ENCODE measurements at places on chromosomes 5 and 9. TPM values are rescaled to one million over a fixed set of nuclear protein-coding genes. Genes with fewer than 3 reads are reported as not detected.
A peak's percentile ranks its signal among the peaks of the same experiment; 100 is the strongest.

- no peak for DNase-seq
Observed at GRCh38 chr5:91263898-91264297, 119.2 kb downstream of the ARRDC3 start.

DNA sequence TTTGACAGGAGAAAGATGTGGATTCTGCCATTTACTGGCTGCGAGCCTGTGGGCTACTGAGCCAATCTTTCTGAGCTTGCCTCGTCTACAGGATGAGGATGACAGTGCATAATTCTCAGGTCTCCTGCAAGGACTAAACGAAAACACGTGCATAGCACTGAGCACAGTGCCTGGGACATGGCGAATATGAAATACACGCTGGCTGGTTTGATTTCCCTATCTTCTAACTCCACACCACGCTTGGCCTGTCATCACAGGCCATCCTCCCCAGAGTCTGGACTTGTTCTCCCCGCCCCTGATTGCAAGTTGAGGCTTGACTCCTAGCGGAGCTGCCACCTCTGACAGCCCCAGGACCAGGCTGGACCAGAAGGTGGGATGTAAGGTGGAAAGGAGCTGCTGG lies 37.9 kb downstream of the ARPC5L start:
- no peak for DNase-seq

GRCh38 chr5:93929131-93929530 lies 187.7 kb upstream of the POU5F2 start:
- DNase-seq: no peak

DNA sequence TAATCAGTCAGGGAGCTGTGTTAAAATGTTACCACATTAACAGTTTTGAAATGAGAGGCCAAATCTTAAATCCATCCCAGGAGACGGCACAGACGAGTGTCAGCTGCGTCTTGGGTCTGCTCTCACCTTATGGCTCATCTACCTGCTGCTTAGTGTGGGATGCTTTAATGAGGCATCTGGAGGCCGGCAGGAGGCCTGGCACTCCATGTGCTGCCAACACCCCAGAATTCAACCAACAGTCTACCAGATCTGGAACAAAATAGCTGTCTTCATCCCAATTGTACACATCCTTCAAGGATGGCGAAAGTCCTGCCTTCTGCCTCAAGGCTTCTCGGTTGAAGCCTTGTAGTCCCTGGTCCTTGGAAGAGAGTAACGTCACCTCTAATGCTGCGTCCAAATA lies 12.0 kb downstream of the PRKACG start:
- no peak for DNase-seq

GRCh38 chr5:109803854-109804253 lies 114.1 kb downstream of the MAN2A1 start:
- DNase-seq: no peak

- no peak for DNase-seq
Observed at GRCh38 chr9:135209852-135210251, 122.4 kb downstream of the OLFM1 start.

GRCh38 chr5:105953616-105954015 lies 1717.1 kb downstream of the EFNA5 start:
- no peak for DNase-seq

DNA sequence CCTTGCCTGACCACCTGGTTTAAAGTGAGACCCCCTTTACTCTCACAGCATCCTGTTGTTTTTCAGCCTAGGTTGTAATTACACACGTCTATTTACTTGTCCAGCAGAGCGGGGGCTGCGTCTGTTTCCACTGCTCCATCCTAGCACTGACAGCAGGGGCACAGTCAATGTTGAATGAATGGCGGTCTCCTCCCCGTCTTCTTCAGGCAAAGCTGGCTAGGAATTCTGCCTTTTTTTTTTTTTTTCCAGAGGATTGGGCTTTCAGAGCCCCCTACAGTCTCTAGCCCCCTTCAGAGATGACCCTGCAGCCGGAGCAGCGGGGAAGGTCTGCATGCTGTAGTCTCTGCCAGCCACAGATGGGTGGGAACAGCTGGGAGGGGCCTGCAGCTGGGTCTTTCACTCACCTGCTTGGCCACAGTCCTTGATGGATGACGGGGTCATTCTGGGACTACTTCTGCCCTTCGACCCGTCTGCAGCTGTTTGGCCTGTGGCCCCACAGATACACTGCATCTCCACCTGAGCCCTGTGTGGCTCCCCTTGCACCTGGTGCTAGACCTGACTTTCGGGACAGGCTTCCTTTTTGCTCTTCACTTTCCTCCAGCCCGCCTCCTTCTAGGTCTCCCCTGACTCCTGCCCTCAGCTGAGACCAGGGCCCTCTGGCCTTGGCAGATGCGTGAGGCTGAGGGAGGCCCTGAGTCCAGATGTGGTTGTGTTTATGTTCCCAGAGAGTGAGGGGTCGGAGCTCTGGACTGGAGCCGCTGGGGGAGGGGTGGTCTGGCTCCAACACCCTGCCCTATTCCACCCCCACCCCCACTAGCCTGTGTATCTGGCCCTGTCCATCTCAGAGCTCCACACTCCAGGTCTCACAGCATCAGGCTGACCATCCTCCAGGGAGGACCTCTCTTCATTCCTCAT lies 8.0 kb downstream of the PITX1 start:
- no peak for DNase-seq

- no peak for DNase-seq
Observed at GRCh38 chr5:59104400-59105127, 521.7 kb downstream of the RAB3C start.

- no peak for DNase-seq
Observed at GRCh38 chr9:36844961-36845360, 189.1 kb downstream of the PAX5 start.

DNA sequence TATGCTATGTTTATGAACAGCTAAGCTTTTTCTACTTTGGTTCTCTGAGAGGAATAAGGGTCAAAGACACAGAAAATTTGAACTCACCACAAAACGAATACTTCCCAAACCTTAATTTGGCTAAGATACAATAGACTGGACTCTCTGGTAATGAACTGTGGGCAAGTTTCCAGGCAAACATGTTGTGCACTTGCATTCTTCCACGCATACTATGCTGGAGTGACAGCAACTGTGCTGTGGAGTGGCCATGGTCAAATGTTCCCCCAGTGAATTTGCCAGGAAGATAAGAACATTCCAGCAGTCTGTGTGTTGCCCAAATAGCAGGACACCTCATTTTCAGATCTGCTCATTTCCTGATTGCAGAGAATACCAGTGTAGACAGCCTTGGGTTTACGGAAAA lies 275.3 kb upstream of the IL12B start:
- DNase-seq: no peak

- DNase-seq: peak; percentile 88
Observed at GRCh38 chr9:96116275-96117064, 185.5 kb downstream of the HSD17B3 start.

The SCGB3A1 gene
- not detected for total RNA-seq

The SLC6A3 gene
- total RNA-seq: not detected

The HK3 gene
- total RNA-seq: 8.6 TPM

The CORO2A gene
- 1.2 TPM for total RNA-seq

The CHSY3 gene
- 0.99 TPM for total RNA-seq

The FREM1 gene
- 45.1 TPM for total RNA-seq

The LEAP2 gene
- 1.4 TPM for total RNA-seq

The PCDHGA9 gene
- total RNA-seq: 7.5 TPM

The GPR151 gene
- not detected for total RNA-seq

The CENPH gene
- 3.0 TPM for total RNA-seq

The PCDHA7 gene
- total RNA-seq: 0.82 TPM

The C5orf52 gene
- not detected for total RNA-seq
